ENCODE measurements at places on chromosomes 7 and 10.

DNA sequence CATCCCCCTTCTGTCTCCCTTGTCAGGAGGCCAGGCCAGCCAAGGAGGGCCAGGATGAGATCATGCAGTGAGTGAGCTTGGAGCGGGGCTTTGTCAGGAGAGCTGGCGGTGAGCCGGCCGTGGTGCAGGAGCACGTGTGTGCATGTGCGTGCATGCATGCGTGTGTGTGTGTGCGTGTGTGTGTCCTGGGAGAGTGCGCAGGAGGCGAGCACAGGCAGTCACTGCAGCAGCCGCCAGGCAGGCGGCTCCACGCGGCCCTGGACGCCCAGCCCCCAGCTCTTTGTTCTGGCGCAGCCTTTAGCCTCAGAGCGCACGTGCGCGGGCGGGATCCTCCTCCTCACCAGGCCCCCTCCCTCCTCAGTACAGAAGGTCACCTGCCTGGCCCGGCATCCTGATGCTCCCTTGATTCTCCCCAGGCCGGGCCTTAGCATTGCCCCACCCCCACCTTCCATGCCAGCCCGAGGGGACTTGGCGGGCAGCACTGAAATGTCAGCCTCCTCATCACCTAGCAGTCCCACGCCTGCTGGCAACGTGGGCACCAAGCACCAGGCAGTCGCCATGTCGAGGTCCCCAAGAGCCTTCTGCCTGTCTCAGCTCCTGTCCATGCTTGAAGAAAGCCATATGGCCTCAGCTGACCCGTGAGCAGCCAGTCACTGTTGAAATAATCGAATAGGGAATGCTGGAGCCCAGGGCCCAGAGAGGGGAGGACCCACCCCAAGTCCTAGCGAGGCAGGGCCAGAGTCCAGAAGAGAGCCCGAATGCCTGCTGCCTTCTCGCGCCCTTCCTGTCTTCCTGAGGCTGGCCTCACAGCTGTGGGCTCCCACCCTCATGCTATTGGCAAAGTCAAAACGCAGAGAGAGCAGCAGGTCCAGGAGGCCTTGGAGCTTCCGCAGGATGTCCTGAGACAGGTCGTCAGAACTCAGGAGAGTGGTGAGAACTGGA, 125.9 kb upstream of the PPIF start:
- no peak for DNase-seq

DNA sequence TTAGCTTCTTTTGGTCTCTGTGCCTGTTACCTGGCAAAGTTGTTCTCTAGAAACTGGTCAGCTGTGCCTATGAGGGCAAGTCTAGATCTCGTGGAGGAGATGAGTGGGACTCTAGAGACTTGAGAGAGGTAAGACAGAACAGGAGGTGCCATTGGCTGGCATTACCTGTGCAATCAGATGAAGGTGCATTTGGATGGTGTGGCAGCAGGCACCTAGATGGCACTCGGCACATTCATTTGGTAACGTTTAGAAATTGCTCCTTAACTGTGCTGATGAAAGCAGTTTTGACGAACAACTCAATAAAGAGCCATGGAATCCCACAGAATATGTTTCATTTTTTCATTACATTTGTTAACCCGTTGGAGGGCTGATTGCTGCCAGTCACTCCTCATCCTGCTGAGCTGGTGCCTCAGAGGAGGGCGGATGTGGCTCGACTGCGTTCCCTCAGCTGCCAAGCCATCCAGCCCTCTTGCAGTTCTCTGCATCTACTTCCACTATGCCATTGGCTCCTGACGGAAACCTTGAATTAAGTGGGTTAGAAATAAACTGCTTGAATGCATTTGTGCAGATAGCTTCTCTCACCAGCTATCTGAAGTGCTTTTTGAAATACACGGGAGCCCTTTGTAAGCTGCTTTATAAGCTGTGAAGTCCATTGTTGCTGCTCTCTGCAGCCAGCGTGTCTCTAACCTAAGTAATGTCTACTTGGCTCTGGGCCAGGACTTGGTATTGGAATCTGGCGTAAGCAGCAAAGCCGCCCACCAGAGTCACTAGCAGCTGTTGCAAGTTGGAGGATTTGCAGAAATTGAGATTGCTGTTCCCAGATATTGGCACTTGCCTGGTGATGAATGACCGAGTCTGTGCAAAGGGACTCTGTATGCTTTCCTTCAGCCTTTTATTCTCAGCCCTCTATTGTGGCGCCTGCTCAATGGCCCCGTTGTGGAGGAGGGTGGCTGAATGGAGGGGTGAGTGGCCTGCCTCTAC, 87.4 kb downstream of the LRRC4 start:
- DNase-seq: no peak

DNA sequence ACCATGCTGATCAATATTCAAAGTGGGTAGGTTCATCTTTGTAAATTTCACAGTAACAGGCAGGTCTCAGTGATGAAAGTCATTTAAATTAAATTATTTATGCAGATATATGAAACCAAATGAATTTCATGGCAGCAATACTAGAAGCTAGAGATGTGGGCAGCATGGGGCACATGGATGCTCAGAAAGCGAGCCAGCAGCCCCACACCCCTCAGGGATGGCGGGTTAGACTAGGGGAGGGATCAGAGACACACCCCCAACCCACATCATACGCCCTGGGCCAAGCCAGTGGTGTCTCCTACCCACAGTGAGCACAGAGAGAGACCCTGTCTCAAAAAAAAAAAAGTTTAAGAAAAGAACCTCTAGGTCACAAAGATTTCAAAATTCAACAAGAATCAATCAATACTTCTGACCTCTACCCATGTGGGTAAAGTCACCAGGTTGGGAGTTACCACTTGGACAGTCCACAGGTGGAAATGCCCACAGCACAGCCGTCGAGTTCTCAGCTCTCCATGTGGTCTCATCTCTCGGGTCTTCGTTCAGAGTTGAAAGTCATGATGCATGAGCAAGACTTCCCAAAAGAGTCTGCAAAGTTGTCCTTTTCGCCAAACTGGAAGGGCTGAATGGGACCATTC, 79.3 kb upstream of the PPP2R2D start:
- no peak for DNase-seq

GRCh38 chr7:129557686-129558481, 53.6 kb upstream of the NRF1 start:
- DNase-seq: no peak

DNA sequence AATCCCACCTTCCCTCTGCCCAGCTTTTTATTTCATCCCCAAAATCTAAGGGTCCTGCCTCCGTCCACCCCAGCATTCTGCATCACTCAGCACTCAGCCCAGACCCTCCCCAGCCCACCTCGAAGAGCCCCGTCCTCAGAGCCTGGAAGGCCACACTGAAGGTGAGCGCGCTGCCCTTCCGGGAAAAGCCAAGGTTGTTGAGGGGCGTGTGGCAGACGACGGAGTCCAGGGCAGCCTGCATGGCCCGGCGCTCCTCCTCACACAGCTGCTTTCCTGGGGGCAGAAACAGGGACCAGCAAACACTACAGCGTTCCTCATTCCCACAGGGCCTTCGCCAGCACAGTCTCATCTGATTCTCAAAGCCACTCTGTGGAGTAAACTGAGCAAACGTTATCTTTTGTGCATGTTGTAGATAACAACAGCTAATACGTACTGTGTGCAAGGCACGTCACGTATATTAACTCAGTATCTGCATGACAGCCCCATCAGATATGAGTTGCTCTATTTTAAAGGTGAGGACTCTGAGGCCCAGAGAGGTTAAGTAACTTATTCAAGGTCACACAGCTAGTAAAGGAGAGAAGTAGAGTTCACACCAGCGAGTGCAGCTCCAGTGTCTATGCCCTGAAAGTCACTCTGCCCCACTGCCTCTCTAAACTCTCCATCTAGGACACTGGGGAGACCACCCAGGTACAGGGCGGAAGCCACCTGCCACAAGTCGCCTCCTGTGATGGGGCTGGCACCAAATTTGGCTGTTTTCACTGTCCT, 2.8 kb downstream of the TRAPPC14 start:
- no peak for DNase-seq

DNA sequence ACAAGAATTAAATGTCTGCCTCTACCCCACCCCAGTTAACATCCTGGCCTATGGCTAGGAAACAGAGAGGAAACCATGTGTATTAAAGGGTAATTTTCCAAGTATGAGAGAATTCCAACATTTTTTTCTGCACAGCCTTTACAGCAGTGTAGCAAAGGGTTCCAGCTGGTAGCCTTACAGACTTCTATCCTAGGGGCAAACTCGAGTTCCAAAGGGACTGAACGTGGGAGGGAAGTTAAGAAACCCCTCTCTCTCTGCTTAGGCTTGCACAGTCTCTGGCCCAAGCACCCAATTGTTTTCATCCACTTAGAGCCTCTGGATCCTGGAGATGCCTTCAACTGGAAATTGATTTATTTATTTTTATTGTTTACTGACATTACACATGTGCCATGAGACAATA, 60.3 kb downstream of the SLC16A12 start:
- no peak for DNase-seq

GRCh38 chr10:3769556-3769955, 15.5 kb downstream of the KLF6 start:
- DNase-seq: no peak

DNA sequence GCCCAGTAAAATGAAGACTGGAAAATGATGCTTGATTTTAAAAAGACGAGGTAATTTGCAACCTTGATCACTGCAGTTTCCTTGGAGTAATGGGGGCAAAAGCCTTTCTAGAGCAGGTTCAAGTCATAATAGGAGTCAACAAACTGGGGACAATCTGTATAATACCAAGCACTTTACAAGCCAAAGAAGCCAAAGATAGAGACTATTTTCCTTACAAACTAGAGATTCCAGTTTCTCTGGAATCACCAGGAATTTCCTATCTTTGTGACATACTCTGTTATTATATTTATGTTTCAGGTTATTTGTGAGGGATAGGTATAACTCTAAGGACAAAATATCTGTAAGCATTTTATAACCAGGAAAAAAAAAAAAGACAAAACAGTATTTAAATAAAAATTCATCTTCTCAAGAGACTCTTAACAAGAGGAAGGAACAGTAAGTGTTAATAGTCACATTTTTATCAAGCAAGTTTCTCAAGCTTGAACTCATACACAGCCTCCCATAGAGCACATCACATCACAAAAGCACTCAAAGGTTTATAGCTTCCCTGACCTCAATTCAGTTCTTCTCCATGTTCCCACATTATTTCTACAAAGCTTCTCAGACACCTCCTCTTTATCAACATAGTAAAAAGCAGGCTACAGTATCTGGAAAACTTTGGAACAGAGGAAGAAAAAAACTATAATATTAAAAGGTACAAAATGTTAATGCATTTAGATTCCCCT, 18.9 kb downstream of the JMJD1C start:
- DNase-seq: no peak

GRCh38 chr7:152344253-152344652, 91.5 kb downstream of the KMT2C start:
- DNase-seq: no peak

GRCh38 chr10:93652857-93653256, 40.5 kb downstream of the PDE6C start:
- DNase-seq: no peak

DNA sequence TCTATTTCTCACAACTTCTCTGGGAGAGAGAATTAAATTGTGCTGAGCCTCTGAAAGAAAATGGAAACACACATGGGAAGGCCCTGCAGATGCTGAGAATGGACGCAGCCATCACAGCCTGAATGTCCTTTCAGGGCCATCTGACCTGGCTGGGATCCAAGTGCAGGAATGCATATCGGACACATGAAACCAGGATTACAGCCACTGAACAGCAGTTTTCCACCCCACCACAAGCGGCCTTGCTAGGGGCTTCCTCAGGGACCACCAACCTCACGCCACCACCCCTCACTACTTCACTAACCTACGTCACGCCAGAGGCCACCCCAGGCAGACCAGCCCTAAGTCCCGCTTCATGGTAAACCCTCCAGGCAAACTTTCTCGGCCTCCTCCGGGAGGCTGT, 103.3 kb downstream of the DIP2C start:
- DNase-seq: no peak

- DNase-seq: no peak
Observed at GRCh38 chr7:127932496-127932895, 98.7 kb downstream of the LRRC4 start.

- DNase-seq: no peak
Observed at GRCh38 chr10:111102359-111102837, 25.6 kb downstream of the ADRA2A start.

DNA sequence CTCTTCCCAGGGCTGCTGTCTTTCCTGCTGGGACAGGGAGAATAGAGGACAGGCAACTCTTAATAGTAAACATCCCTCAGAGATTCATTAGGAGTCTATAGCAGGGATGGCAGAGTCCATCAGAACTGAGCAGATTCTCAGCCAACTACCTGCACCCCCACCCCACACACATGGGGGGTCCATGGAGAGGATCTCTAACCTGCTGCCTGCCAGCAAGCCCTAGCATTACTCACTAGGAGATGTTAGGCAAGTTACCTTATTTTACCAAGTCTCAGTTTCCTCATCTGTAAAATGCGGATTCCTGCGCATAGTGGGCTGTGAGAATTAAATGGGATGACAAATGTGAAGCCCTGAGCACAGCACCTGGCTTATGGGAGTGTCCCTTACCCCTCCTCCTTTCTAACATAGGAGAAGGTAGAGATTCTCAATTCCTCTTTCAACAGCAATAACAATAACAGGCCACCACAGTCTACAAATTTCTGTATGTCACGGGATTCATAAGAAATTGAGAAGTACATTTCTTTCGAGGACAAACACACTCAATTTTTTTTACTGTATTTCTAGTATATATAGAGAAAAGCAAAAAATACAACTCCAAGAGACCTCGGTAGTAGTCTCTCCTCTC, 23.8 kb upstream of the WDR11 start:
- no peak for DNase-seq

DNA sequence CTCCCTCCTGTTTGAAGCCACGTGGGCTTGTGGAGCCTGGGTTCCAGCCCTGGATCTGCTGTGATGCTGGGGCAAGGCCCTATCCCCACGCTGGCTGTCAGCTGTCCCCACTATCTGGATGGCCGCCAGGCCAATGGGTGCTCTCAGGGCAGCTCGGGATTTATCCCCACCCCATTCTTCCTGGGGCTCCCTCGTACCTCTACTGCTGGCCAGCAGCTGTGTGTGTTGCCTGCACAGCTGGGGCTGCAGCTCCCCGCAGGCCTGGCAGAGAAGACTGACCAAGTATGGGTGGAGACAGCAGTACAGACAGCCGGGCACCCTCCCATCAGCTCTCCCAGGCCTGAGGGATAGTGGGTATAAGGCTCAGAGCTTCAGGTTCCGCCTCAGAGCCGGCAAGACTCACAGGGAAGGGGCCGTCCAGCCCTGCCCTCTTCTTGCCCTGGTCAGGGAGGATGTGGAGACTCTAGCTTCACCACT, 13.6 kb downstream of the CLIP2 start:
- no peak for DNase-seq

DNA sequence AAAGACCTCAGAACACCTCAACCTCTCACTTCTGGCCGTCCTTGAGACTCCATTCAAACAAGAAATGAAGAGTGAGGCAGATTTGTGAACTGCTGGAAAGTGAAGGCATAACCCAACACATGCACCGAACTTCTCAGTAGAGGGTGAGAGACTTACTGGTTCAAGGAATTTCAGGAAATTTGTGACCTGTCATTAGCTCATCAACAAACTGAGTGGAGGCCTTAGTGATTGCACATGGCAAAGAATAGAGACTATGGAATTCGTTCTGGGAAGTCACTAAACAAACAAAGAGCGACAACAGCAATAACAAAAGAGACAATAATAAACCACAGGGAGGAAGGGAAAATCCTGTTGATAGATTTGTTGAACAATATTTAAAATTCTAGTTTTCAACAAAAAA, 125.0 kb upstream of the AKR1E2 start:
- no peak for DNase-seq
